CD4-positive, alpha-beta memory T cell (primary cell): ENCODE measurements at places on chromosomes 1 and 21. TPM values are rescaled to one million over a fixed set of nuclear protein-coding genes. Genes with fewer than 3 reads are reported as not detected.

FNDC5 gene
- total RNA-seq: not detected

ALPL gene
- not detected for total RNA-seq

GRCh38 chr1:58353168-58353567 is 193.4 kb downstream of the OMA1 start:
- no peak for DNase-seq

LAD1 gene
- 0.17 TPM for total RNA-seq

DNA sequence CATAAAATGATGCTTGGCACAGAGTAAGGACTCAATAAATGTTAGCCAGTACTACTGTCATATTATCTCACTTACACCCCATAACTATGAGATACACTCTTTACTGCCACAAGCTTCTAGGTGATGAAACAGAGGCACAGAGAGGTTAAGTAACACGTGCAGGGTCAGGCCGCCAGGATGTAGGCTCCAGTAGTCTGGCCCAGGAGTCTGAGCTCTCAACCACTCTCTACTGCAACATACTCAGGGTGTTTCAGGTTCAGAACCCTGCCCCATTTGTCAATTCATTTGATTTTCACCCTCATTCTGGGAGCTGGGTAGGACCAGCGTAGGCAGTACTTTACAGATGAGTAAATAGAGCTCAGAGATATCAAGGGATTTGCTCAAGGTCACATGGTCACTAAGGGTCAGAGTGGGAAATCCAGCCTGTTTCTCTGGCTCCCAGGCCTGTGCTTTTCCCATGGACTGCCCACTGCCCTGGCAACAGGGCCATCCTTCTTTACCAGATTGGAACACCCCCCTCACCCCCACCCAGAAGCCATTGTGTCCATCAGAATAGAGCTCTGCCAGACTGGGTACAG is 21.2 kb downstream of the IQGAP3 start:
- DNase-seq: no peak

MROH9 gene
- total RNA-seq: not detected

DNA sequence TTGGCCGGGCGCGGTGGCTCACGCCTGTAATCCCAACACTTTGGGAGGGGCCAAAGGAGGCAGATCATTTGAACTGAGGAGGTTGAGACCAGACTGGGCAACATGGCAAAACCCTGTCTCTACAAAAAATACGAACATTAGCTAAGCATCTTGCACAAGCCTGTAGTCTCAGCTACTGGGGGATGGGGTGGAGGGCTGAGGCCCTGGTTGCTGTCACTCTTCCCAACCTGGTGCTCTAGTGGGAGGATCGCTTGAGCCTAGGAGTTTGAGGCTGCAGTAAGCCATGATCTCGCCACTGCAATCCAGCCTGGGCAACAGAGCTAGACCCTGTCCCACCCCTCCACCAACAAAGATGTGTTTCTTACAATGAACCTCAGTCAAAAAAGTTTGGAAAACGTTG is 2.8 kb downstream of the PHGDH start:
- DNase-seq: no peak

DNA sequence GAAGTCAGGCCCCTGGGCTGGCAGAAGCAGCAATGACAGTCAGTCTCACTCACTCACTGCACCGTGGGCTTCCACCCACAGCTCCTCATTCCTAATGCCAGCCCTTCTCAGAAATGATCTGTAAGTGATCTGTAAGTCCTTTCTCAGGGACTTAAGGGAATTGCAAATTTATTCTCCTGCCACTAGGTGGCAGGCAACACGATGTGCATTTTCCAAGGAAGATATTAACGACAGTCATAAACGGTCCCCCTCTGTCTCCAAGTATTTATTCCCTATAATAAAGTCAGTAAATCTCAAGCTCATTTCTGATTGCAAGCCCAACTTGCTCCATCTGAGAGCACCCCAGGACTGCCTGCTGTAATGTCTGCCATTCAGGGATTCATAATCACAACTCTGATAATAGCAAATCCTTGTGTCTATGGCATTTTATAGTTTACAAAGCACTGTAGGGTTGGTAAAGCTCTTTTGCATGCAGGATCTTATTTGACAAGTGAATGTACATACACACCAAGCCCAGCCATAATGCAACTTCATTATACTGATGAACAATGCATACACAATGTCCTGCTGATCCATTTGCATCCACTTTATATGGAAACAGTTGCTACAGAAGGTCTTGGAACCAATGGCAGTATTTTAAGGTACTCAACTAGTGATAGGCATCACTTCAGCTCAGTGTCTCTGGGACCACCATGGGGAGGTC is 380.5 kb upstream of the CAMK1G start:
- peak; percentile 4 for DNase-seq

GRCh38 chr21:37370152-37371040 is 3.8 kb downstream of the DYRK1A start:
- DNase-seq: peak; percentile 26

DNA sequence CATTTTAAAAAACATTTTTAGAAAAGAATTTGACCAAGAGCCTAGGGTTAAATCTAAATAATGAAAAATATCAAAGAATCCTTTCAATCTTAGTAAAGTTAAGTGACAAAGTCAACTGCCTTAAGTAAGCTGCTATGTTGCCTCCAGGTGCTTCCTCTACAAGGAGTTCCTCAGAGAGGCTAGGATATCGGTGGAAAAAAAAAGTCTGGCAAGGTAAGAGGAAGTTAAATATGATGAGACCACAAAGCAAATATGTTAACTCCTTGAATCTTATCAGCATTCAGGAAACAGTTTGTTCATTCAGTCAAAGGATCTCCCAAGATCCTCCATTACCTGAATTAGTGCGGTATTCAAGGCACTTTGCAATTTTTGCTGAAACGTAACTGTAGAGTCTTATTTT is 563.5 kb downstream of the PTPRC start:
- DNase-seq: no peak

BSND gene
- total RNA-seq: not detected

DNA sequence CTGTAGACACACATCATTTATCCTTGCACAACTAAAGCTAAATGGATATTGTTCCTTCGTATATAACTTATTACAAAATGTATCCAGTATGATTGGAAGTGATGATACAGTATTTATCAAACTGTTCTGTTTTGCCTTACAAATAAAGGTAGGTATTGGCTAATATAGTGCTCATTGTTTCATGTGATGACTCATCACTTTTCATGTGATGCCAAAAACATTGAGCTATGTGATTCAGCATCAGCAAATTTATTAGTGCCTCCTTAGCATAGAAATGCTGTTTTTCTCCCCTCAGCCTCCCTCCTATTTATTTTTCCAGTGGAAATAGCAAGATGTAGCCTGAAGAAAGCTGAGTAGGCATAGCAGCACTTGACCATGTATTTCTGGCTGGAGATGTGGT is 228.6 kb upstream of the LYPLAL1 start:
- DNase-seq: no peak

DNA sequence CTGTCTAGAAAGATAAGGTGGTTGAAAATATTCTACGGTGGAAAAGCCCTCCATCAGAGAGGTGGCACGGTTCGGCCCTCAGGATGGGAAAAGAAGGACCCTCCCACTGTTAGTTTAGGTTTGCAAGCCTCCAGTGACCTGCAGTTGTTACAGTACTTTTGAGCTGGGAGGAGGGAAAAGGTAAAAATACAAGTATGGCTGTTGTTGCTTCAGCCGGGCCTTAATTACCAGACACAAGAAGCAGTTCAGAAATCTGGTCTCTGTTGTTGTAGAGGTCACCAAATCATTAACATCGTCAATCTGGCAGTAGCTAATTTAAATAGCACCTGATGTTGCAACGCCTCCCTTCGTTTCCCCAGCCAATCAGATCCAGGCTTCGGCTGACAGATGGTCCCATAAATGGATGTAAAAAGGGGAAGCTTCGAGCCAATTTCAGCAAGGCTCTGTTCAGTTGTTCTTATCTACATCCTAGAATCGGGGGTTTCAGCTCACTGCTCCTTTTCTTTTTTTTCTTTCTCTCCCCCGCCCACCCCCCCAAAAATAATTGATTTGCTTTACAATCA is at the start of gene ELAVL4:
TSS of gene ELAVL4 (plus strand) at position 424 of the 563 bp plus-strand sequence. CDS start 270 bp downstream, outside the sequence.
- no peak for DNase-seq

GRCh38 chr1:14755518-14756252 is 157.2 kb downstream of the KAZN start:
- DNase-seq: no peak

DNA sequence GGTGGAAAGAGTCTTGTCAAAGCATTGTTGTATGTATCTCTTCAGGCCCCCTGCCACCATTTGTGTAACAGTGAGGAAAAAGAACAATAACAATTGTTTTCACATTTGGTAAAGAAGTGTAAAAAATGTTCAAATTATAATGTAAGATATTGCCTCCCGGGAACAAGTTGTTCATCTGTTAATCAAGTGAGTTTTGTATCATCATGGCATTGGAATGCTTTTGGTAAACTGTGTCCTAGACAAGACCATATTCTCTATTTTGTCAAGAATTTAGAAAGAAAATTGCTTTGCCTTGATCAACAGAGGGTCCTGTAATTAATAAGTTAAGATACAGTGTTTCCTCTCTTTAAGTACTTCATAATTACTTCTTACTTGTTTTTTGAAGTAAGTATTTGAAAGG is 692.0 kb upstream of the NR5A2 start:
- no peak for DNase-seq

- no peak for DNase-seq
Measured at GRCh38 chr1:182634306-182635072, 30.3 kb upstream of the RGS16 start.

DNA sequence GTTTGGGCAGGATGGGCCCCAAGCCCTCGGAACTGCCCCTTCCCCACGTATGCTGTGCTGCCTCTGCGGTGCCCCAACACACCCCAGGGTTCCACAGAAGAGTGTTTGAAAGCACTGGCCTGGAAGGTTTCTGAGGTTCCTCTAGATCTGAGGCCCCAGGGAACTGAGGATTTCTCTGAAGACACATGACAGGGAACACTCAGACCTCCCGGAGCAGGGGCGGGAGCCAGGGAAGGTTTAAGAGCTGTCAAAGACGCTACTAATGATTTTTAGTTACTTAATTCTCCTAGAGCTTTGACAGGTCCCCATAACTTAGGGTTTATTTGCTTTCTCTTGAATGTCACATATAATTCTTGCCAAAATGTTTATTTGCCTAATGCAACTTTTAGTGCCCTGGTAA is 212.3 kb upstream of the GRIK3 start:
- no peak for DNase-seq

DNA sequence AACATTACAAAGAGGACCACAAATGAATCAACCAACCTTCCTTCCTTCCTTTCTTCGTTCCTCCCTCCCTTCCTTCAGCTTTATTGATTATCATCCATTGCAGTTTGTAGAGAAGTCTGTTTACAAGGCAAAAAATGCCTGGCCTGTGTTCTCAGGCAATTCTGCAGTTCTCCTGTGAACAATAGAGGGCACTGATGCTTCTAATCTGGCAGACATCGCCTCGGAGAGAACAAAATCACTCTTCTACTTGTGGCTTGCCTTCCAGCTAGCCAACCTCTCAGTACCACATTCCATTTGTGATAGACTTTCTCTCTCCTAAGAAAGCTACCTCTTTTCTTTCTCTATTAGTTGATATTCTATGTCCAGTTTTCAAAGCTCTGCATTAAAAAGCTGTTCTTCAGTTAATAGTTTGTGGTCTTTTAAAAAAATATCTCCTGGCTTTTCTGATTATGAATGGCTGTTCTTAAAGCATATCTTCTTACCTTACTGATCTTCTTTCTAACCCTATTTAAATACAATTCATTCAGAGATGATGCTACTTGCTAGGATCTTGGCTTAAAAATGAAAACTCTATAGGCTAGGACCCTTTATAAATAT is 26.9 kb upstream of the ESRRG start:
- no peak for DNase-seq

DNA sequence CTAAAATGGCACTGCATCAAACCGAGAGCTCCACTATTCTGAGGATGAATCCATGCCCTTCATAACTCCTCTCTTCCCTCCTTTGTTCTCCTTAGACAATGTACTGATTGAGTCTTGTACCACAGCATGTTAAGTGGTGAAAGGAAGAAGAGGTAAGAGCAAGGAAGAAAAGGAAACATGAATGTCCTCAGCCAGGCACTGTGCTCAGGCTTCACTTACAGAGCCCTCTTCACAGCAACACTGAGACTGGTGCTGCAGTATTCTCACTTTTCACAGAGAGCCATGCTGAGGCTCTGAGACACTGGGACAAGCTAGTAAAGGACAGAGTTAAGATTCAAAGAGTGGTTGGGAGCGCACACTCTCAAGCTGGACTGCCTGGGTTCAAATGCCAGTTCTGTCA is 143.5 kb downstream of the AKT3 start:
- DNase-seq: no peak

SPATC1L gene
- total RNA-seq: 6.9 TPM

KCNJ9 gene
- not detected for total RNA-seq

OLFM3 gene
- total RNA-seq: not detected

DNA sequence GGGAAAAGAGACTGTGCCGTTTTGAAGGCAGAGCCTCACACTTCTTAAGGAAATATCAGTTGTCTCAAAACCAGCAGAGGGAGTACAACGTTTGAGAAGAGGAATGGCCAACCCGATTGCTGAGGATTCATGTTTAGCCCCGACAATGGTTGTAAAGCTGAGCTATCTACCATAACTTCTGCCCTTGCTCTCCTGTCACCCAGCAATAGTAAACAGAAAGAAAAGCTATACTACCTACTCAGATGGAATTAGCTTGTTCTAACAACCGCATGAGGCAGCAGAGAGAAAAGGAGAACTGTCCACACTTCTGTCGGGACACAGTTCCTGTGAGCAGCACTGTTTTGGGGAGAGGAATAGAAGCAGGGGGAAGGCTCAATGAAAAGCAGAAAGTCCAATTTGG is 91.2 kb downstream of the SLC45A1 start:
- peak; percentile 37 for DNase-seq

- DNase-seq: no peak
Measured at GRCh38 chr1:156578055-156578454, 1.5 kb upstream of the TTC24 start.

GRCh38 chr1:241611063-241611462 is 29.1 kb downstream of the CHML start:
- no peak for DNase-seq

ATF3 gene
- 2.7 TPM for total RNA-seq

GRCh38 chr21:36437745-36438128 is 42.2 kb downstream of the CLDN14 start:
- DNase-seq: no peak

RNU1-1 gene
- total RNA-seq: 3,866 TPM

GRCh38 chr1:51252366-51252765 is 16.3 kb downstream of the RNF11 start:
- DNase-seq: no peak

PIGC gene
- total RNA-seq: 48.9 TPM

DNA sequence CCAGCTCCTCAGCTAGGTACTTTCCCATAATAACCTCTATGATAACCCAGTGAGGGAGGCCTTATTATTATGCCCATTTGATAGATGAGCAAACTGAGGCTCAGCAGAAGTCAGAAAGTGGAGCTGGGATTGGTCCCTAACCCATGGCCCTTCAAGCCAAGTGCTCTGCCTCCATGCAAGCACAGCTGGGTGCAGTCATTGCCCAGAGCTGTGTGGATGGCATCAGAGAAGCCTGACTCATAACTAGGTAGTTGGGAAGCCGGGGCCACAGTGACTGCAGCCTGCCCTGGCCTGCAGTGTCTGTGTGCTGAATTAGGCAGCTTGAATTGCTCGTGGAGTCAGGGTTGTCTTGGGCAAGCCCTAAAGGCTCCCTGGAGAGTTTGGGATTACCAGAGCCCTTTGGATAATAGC is 89.9 kb upstream of the SLC2A1 start:
- DNase-seq: no peak
